Cortex of kidney (tissue), 1 donor: ENCODE measurements at places on chromosomes 6 and 20.

- DNase-seq = no peak
Measured at GRCh38 chr6:130150906-130151305, 71.8 kb downstream of the SAMD3 start.

DNA sequence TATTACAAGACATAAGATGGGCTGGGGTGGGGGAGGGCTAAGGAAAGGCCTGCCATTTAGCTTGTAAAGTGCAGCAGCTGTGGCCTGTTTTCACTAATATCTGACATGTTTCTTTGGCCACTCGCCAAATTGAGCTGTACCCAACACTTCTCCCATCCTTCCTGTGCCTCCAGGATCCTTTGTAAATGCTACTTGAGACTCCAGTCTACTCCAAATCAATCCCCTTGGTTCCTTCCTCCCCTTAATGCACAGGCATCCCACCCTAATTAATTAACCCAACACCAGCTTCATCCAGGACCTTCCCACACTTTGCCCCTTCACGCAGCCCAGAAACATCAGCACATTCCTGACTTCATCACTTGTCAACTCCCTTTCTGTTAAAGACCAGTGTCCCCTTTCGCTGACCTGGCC, 55.0 kb upstream of the TCF21 start:
- DNase-seq = no peak

- DNase-seq = no peak
Measured at GRCh38 chr6:65819152-65819551, 112.1 kb upstream of the EYS start.

- no peak for DNase-seq
Measured at GRCh38 chr20:55893031-55893430, 112.3 kb downstream of the CBLN4 start.

- no peak for DNase-seq
Measured at GRCh38 chr6:41037107-41037900, 1.7 kb downstream of the UNC5CL start.

GRCh38 chr6:105042648-105043047, 85.7 kb downstream of the LIN28B start:
- no peak for DNase-seq

- DNase-seq = no peak
Measured at GRCh38 chr20:62606551-62607201, 35.6 kb upstream of the SLCO4A1 start.

GRCh38 chr20:18511571-18511970, 3.8 kb downstream of the SEC23B start:
- no peak for DNase-seq

- no peak for DNase-seq
Measured at GRCh38 chr6:34638834-34639736, 57.5 kb downstream of the ILRUN start.

- no peak for DNase-seq
Measured at GRCh38 chr6:57313711-57314471, 3.5 kb upstream of the PRIM2 start.

GRCh38 chr6:38552121-38552520, 87.6 kb downstream of the BTBD9 start:
- no peak for DNase-seq

DNA sequence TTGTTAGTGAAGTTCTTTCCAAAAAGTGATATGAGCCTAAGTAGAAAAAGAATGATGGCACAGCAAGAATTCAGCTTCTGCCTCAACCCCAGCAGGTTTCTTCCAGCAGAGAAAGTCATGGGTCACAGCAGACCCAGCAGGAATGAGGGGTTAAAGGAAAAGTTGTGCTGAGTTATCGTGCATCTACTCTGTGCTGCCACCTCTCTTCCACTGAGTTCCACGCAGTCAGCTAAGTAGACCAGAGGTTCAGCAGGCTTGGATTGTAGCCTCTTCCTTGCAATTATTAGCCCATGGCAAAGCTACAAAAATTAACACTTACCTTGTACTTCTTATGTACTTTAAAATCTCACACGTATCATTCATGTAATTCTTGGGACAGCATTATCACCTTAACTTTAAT, 510.8 kb downstream of the PTPRT start:
- DNase-seq = no peak
